ENCODE measurements at places on chromosomes 6 and 20. TPM values are rescaled to one million over a fixed set of nuclear protein-coding genes. Genes with fewer than 3 reads are reported as not detected.

DNA sequence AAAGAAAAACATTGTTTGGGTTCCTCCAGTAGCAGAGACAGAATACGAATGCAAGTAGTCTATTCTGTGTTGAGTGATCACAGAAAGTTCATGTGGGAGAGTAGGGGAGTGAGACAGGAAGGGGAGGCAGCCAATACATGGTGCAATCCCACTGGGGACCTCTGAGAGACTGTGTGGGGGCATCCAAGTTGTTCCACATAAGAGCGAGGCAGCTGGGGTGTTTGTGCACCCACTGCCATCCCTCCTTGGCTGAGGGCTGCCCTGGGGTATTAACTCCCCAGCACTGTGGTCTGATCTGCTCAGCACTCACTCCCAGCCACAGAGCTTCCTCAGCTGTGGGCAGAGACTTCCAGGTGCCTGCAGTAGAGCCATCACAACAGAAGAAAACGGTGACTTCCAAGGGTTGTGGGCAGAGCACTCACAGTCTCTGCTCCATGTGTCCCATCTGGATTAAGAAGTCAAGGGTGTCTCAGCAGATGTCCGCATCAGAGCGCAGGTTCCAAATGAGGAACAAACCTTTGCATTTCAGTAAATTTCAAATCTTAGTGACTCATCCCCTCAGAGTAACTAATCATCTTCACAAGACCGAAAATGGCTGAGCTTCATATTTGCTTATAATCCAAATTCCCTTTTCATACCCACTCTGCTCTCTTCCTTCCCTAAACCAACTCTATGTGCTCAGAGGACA, 101.9 kb upstream of the NAA20 start:
- no peak for DNase-seq

DNA sequence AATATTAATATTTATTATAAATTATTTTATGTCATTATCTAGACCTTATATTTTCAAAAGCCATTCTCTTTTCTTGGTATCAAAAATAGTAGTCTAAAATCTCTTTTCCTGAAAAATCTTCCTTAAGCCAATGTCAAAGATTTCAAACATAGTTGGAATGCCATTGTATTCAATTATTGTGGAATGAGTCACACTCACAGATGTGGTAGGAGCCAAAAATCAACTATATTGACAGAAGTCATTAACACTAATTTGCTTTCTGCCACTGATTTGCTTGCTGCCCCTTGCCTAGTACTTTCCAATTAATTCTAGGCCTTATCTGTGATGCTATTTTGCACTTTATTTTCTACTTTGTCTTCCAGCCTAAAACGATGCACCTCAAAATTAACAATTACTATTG, 1326.3 kb upstream of the GJE1 start:
- no peak for DNase-seq

The NMBR gene
- total RNA-seq: not detected

GRCh38 chr20:49742948-49743347, 29.3 kb upstream of the B4GALT5 start:
- DNase-seq: no peak

DNA sequence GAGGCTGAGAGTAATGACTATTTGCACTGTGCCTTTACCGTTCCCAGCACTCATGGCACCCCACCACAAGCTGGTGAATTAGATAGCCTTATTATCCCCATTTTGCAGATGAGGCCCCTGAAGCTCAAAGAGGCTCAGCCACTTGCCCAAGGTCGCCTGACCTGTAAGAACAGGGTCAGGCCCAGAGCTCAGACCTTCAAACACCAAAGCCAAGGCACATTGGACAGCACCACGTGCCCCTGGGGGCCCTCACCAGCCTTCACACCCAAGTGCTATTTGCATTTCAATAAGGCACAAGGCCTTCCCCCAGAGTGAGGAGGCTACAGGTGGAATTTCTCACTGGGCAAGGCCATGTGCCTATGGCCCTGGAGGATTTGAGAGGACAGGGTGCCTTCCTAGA, 14.2 kb upstream of the C6orf132 start:
- DNase-seq: no peak

DNA sequence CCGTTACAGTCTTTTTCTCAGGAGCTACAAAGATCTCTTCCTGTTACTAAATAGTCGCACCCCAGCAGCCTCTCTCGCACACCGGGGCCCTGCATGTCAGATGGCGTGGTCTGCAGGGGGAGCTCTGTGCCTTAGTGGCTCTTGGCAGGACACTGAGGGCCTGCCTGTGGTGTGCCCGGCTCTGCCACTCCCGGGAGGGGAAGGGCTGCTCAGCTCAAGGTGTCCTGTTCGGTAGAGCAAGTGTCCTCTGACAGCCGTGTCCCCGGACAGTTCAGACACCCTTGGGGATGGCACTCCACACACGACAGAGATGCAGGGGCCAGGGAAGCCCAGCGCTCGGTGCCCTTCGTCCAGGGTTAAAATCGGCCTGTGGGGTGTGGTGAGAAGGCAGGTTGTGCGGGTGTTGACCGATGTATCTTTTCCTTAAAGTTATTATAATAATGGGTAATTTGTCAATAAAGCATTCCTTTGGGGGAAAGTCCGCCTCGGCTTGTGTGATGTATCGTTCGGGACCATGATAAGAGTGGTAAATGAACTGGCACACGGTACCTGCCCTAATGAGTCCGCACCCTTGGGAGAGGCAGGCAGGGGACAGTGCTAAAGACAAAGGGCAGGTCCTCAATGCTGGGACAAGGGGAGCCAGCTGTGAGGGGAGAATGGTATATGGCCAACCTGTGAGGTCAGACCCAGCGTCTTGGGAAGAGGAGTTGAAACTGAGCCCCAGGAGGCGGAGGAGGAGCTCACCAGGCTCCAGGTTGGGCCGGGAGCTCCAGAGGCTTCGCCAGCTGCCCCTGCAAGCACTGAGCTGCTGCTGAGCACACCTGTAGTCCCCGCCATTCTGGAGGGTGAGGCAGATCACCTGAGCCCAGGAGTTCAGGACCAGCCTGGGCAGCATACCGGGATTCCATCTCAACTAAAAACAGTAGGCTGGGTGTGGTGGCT, 3.6 kb upstream of the DNAJC5 start:
- no peak for DNase-seq

The SMPDL3A gene
- 2.7 TPM for total RNA-seq

DNA sequence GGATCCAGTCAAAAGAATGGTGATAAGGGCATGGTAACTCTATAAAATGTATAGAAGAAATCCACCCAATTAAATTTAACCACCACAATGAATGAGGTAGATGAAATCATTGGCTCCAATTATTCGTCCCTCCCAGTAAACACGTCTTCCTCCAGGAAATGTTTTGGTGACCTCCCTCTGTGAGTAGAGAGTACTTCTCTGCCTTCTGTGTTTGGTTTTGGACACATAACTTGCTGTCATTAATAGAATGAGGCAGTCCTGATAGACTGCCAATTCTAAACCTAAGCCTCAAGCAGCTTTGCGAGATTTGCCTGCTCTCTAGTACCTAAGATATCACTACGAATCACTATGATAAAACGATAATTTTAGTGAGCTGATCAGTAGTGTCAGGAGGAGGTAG, 632.8 kb downstream of the HDGFL1 start:
- DNase-seq: no peak

The SLC22A16 gene
- total RNA-seq: not detected

DNA sequence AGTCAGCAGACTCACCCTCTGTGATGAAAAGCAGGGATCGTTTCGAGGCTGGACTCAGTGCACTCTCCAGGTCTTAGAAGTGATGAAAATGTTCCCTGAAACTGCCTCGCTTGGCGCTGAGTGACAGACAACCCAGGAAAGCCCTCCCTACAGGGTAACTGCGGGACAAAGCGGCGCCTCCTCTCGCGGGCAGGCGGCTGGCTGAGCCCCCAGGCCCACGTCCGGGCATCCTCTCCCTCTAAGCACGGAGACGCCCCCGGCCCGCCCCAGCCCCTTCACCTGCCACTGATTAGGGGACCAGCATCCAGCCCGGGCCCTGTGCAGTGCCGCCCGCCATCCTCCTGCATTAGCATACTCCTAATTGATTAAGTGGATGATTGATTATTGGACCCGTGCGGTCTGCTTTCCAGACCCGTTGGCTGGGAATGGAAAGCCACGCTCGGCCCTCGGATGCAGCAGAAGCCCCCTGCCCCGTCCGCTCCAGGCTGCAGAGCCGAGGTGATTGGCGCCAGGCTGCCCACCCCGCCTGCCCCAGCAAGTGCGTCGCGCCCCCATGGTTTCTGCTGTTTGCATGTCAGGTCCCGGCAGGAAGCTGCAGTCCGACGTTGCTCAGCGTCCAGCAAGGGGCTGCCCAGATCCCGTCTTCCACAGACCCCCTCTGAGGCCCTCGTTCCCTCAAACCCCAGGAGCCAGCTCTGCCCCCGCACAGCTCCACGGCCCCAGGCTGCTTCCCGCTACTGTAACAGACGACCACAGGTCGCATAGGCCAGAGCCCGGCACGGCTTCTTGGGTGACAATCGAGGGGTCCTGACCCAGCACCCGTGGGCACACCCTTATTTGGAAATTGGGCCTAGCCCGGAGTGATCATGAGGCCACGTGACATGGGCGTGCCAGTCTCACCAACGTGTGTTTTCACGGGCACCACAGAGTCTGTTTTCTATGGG, 131.6 kb downstream of the DLL1 start:
- DNase-seq: no peak

The ZBTB46 gene
- total RNA-seq: 39.5 TPM

- no peak for DNase-seq
Observed at GRCh38 chr6:120302041-120302440, 952.5 kb upstream of the MAN1A1 start.

DNA sequence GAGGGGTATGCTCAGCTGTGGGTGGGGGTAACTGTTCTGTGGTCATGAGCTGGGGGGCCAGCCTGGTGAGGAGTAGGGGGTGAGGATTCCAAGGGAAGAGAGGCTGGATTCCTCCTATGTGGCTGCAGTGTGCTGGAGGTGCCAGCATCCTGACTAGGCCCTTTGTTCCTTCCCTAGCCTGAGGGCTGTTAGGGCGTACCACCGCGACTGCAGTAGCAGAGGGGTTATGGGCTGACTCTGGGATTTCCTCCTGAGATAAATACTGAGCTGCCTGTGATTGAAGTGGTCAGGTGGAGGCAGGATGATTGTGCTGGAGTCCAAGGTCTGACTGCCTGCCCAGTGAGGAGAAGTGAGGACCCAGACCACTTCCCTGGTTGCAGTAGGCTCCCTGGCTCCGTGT, 205.3 kb downstream of the ADGRG6 start:
- no peak for DNase-seq

DNA sequence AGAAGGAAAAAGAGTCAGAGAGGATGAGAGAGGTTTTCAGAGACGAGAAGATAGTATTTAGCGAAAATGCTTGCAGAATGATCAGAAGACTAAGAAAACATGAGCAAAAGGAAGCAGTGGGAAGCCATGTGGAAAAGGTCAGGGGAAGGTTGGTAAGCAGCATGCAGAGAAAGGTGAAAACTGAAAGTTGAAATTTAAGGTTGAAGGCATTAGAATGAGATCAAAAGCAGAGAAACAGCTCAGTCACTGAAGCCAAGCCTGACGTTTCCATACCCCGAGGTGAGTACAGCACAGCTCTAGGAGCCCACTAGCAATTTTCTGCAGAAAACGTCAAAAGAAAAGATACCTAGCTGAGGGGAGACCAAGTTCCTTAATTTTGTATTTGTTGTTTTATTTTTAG, 19.1 kb upstream of the TFB1M start:
- DNase-seq: no peak

- no peak for DNase-seq
Observed at GRCh38 chr6:130893277-130893676, 66.1 kb downstream of the SMLR1 start.

- no peak for DNase-seq
Observed at GRCh38 chr20:58967652-58968429, 13.2 kb upstream of the NELFCD start.

DNA sequence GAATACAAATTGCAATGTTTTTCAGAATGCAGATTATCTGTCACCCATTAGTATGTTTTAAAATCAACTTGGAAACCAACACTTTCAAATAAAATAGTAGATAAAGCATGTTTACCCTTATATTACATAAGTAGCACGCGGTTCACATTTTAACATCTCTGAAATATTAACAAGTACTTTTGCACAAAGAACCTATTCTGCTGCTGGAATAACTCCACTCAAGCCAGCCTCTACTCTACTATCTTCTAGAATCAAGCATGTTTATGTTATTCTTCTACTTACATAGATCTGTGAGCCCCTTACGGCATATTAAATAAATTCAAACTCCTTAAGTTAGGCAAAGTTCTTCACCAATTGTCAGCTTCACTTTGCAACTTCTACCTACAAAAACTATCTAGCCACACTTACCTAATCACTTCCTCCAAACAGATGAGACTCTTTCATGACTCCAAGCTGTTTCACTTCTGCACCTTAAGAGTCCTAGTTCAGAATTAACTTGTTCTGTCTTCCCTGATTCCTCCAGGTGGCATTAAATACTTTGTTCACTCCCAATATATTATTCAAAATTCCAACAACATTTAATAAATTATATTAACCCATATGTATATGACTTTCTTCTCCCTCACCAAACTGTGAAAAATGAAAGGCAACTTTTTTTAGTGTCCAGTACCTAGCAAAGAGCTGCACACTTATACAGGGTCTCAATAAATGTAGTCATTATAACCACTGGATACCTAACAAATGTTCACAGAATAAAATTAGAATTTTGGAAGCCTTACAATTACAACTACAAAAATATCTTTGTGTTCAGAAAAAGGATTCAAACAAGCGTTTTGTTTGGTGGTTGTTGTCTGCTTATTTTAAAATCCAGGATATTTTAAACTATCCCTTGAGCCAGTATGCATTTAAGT, 12.1 kb downstream of the CEP85L start:
- DNase-seq: no peak

The CDSN gene
- not detected for total RNA-seq

The CLPSL1 gene
- total RNA-seq: not detected

The SAMD3 gene
- not detected for total RNA-seq

The VPS16 gene
- 61.1 TPM for total RNA-seq

DNA sequence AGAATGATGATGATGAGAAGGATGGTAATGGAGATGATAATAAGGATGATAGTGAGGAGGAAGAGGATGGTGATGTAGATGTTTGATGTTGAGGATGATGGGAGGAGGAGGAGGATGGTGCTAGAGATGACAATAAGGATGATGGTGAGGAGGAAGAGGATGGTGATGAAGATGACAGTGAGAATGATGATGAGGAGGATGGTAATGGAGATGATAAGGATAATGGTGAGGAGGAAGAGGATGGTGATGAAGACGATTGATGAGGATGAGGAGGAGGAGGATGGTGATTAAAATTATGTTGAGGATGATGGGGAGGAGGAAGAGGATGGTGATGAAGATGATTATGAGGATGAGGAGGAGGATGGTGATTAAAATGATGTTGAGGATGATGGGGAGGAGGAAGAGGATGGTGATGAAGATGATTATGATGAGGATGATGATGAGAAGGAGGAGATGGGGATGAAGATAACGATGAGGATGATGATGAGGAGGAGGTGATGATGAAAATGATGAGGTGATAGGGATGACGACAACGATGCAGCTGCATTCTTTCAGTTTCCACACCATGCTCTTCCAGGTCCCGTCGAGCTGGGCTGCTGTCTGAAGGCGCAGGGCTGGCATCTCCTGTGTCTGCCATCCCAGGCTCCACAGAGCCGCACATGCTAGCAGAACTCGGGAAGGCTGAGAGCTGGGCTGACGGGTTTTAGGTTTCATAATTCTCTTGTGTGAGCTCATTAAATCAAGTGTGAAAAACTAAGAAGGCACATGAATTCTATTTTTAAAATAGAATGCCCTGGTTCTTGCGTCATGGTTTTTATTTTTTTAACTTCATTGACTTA, 274.9 kb downstream of the SMOC2 start:
- no peak for DNase-seq

- no peak for DNase-seq
Observed at GRCh38 chr6:105995391-105995865, 90.7 kb upstream of the PRDM1 start.
